Fibroblast of villous mesenchyme (primary cell): ENCODE measurements at places on chromosomes 2 and 18. TPM values are rescaled to one million over a fixed set of nuclear protein-coding genes. Genes with fewer than 3 reads are reported as not detected.

SERPINB4 gene
- total RNA-seq = not detected in 2 replicates

ALK gene
- total RNA-seq = not detected in 2 replicates

TMEM169 gene
- total RNA-seq = 0.32 and 0.43 TPM in 2 replicates

LCT gene
- total RNA-seq = under 0.01 TPM in 1 of 2 replicates, not detected in the other

MAP2 gene
- total RNA-seq = 2.3 and 37.1 TPM in 2 replicates

ASIC4 gene
- under 0.01 TPM in 1 of 2 replicates, not detected in the other for total RNA-seq

SLC16A14 gene
- total RNA-seq = 1.3 and 3.5 TPM in 2 replicates

RAB11FIP5 gene
- total RNA-seq = 31.5 and 37.7 TPM in 2 replicates

LCLAT1 gene
- 21.3 and 50.1 TPM in 2 replicates for total RNA-seq

NTSR2 gene
- total RNA-seq = not detected in 2 replicates

NXPH2 gene
- under 0.01 TPM in 1 of 2 replicates, not detected in the other for total RNA-seq

TET3 gene
- total RNA-seq = 5.6 and 7.7 TPM in 2 replicates

LTBP1 gene
- 33.7 and 163 TPM in 2 replicates for total RNA-seq

APOB gene
- total RNA-seq = under 0.01 TPM in 2 replicates

ZNF385B gene
- total RNA-seq = not detected in 2 replicates

MREG gene
- 1.3 and 4.3 TPM in 2 replicates for total RNA-seq

FBXO15 gene
- 0.32 and 0.43 TPM in 2 replicates for total RNA-seq

TEX261 gene
- total RNA-seq = 22.9 and 35.4 TPM in 2 replicates

ANO7 gene
- 0.43 and 0.64 TPM in 2 replicates for total RNA-seq

MARCO gene
- not detected in 2 replicates for total RNA-seq

C18orf54 gene
- 1.9 and 6.0 TPM in 2 replicates for total RNA-seq

RND3 gene
- 635 and 1,266 TPM in 2 replicates for total RNA-seq

SCYGR5 gene
- total RNA-seq = not detected in 2 replicates

LYG2 gene
- total RNA-seq = not detected in 2 replicates
